Occipital lobe (tissue), 3 donors: ENCODE measurements at places on chromosomes 4 and X. TPM values are rescaled to one million over a fixed set of nuclear protein-coding genes. Genes with fewer than 3 reads are reported as not detected.

GRCh38 chr4:56480691-56481090 is 13.3 kb downstream of the SRP72 start:
- DNase-seq = no peak

GRCh38 chrX:63755892-63756291 is 29.1 kb downstream of the ARHGEF9 start:
- no peak for DNase-seq

Gene POF1B
- not detected for total RNA-seq

DNA sequence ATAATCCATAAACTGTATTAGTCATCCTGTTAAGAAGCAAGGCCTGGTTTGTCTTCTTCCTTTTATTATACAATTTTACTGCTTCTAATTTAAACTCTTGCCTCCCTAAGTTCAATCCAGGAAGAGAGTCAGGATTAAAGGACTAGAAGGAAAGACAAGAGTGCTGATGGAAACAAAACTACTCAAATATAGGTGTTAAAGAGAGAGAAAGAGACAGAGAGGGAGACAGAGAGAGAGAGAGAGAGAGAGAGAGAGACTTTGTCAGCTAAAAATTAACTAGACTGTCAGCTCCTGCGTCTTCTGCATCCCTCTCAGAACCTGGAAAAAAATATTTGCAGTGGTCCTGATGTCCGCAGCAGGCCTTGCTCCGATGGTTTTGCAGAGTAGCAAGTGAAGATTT is 13.5 kb upstream of the FGG start:
- no peak for DNase-seq

Gene ATRX
- total RNA-seq = 261 TPM

DNA sequence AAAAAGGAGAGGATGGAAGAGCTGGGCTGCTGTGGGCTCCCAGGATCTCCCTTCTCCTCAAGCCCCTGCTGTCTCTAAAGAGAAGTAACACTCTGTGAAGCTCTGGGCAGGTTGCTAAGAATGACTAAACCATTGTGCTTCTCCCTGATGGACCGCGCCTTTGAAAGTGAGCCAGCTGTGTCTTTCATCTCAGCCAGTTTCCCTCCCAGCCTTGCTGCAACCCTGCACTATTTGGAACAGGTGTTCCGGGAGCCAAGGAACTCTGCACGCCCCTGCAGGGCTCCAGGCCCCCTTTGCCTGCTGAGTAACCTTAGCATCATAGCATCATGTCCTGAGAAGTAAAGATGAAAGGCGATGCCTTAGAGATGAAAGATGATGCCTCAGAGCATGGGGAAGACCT is 39.7 kb downstream of the SMIM20 start:
- no peak for DNase-seq

Gene FAT4
- 95.3 TPM for total RNA-seq

GRCh38 chrX:56963377-56963776 is 32.0 kb downstream of the SPIN3 start:
- no peak for DNase-seq

- no peak for DNase-seq
Measured at GRCh38 chr4:26701786-26702227, 117.9 kb downstream of the TBC1D19 start.

Gene GPC4
- 2.5 TPM for total RNA-seq

Gene RLIM
- 128 TPM for total RNA-seq

DNA sequence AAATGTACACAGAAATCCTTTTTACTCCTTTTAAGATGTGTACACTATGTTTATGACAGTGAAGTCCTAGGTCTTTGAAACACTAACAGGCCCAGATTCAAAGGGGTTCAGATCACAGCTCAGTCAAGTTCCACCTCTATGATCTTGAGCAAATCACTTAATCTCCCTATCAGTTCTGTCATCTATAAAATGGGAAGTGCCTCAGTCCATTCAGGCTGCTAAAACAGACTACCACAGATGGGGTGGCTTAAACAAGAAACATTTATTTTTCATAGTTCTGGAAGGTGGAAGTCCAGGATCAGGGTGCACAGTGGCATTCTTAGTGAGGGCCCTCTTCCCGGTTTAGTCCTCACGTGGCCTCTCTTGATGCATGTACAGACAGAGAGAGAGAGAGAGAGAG is 117.1 kb downstream of the CORIN start:
- no peak for DNase-seq

Gene MFAP3L
- 13.9 TPM for total RNA-seq

DNA sequence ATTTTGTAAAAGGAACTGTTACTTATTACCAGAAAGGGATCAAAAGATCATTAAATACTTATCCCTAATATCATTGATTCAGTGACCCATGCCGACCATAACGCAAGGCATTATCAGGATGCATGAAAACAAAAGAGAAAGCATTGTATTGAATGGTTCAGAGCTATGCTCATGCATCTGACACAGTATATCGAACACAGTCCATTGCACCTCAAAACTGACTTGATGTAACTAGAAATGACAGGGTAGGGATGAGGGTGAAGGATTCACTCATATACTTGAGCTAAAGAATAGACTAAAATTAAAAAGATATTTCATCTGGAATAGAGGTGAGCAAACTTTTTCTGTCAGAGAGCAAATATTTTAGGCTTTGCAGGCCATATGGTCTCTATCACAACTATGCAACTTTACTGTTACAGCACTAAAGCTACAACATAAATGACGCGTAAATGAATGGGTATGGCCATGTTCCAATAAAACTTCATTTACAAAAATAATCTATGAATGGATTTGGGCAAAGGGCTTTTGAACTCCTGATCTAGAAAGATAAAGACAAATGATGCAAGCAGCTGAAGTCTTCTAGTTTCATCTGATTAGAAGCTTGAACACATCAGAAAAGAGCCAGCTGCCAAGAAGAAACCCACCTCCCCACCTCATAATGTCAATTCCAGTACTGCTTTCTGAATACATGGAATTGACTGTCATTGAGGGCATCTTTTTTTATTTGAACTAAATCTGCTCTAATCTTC is 12.9 kb upstream of the SPP1 start:
- DNase-seq = no peak

DNA sequence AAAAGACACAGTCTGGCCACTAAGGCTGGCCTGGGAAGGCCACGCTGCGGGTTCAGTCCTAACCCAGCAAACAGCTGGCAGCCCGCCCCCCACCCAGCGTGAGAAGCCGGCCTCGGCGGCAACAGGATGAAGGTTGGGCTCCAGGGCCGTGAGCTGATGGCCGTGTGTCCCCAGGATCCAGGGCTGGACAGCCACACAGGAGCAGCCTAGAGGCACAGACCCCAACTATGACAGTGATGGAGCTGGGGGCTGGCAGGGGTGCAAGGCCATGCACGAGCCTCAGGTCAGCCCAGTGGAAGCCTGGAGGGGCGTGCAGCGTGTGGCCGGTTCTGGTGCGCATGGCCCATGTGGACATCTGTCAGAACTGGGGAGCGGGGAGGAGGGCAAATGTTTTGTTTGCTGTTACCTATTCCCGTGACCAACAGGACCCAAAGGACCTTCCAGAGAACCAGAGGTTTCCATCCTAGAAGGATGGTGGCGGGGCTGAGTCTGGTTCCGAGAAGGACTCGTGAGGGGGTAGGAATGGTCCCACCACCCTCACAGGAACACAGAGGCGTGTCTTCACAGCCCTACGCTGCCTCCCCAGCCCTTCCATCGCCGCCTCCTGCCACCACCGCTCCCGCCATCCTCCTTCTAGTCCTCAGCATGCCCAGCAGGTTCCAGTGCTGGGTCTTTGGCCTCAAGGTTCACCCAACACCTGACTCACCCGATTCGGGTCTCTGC is 46.5 kb downstream of the ZFYVE28 start:
- DNase-seq = no peak

Gene FAM199X
- 88.1 TPM for total RNA-seq

GRCh38 chr4:33512397-33512796 is 2731.9 kb downstream of the ARAP2 start:
- DNase-seq = no peak

DNA sequence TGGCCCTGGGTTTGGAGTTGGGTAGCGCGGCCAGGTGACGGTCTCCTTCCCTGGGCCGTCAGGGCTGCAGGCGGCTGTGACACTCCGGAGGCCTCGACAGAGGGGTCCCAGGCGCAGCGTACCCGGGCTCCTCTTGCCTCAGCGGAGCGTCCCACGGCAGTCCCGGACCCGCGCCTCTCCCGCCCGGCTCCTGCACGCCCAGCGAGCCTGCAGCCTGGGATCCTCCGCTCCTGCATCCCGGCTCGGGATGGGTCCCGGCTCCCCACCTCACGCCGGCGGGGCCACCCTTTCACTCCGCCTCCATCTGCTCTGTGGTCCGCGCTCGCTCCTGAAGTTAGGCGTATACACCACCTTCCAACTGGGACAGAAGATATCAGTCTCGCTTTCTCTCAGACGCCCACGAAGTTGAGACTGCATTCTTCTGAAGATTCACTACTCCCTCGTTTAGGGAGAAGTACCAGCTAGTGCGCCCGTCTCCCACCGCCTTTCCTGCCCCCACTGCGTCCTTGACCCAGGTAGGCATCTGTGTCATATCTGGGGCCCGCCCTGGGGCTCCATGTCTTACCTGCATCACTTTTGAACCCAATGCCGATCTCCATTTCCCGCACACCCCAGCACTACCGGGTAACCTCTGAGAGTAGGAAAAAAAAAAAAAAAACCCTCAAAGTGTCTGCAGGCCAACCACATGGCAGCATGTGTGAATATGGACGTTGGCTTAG is 32.3 kb upstream of the KDR start:
- DNase-seq = no peak

DNA sequence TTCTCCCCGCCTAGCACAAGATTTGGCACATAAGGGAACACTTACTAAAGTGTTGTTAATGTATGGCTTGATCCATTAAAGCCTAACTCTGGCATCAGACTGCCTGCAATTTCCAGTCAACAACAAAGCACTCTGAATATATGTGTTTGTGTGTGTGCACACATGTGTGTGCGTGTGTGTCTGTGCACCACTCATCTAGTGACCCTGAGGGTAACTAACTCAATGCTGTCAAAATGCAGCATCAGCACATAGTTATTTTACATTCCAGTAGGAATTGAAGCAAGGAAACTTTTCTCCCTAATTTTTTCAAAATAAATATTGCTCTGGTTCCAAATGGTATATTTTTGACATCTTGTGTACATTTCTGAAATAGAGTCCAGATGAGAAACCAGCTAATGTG is 94.4 kb downstream of the SHROOM4 start:
- no peak for DNase-seq

DNA sequence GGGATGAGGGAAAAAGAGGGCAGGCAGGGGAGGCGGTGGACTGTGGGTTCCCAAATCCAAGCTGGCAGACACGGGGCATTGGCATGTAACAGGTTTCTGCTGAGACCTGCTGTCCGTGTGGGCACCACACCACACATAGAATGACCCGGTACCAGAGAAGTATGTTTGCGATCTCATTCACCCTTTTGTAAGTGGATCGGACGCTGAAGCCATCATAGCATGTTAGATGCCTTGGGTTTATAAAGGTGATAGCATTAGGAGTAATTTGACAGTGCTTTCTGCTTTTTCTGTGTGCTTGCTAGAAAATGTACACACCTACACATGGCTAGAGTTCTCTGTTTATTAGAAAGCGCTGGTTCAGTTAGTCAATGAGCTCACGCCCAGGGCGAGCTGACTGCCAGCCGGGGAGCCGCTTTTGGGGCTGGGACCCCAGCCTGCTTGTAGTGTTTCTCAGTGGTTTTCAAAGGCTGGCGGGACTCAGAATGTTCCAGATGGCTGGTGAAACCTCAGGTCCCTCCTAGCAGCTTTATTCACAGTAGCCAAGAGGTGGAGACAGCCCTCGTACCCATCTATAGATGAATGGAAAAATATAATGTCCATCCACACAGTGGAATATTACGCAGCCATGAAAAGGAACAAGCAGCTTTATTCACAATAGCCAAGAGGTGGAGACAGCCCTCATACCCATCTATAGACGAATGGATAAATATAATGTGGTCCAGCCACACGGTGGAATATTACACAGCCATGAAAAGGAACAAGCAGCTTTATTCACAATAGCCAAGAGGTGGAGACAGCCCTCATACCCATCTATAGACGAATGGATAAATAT is 579 bp downstream of the IL3RA start:
- no peak for DNase-seq

- DNase-seq = no peak
Measured at GRCh38 chr4:105496899-105497298, 23.0 kb upstream of the PPA2 start.

GRCh38 chr4:5784021-5784420 is 73.0 kb downstream of the EVC start:
- DNase-seq = no peak

DNA sequence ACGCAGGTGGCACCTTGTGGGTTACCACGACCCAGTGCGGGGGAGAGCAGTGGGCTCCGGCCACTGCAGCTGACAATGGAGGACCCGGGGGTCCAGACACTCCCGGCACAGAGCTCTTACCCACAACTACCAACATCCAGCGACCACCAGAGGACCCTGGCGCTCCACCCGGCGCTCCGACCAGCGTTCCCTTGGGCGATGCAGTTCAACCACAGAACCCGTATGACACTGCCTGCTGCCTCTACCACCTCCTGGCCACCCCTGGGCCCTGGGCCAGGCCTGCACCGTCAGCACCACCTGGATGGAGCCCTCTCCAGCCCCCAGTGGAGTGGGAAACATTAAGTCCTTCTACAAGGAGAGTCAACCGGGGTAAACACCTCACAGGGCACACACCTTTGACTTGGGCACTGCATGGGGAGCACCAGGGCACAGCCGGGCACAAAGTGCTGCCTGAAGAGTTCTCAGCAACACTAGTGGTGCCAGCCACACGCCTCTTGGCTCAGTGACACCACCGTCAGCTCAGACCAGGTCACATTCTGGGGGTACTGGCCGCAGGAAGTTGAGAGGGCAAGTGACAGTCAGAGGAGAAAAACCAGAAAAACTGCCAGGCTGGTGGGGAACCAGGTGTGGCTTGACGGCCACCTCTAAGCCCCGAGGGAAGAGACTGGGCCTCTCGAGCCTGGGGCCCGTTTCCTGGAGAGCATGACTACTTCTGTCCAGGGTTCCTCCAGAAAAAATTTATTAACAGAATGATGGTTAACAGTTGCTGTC is 2.6 kb downstream of the CTBP1 start:
- no peak for DNase-seq

- DNase-seq = no peak
Measured at GRCh38 chr4:87058356-87059073, 123.7 kb downstream of the AFF1 start.

Gene USP26
- not detected for total RNA-seq

Gene TLL1
- total RNA-seq = 0.78 TPM

GRCh38 chrX:23012636-23013035 is 12.9 kb downstream of the DDX53 start:
- DNase-seq = no peak

DNA sequence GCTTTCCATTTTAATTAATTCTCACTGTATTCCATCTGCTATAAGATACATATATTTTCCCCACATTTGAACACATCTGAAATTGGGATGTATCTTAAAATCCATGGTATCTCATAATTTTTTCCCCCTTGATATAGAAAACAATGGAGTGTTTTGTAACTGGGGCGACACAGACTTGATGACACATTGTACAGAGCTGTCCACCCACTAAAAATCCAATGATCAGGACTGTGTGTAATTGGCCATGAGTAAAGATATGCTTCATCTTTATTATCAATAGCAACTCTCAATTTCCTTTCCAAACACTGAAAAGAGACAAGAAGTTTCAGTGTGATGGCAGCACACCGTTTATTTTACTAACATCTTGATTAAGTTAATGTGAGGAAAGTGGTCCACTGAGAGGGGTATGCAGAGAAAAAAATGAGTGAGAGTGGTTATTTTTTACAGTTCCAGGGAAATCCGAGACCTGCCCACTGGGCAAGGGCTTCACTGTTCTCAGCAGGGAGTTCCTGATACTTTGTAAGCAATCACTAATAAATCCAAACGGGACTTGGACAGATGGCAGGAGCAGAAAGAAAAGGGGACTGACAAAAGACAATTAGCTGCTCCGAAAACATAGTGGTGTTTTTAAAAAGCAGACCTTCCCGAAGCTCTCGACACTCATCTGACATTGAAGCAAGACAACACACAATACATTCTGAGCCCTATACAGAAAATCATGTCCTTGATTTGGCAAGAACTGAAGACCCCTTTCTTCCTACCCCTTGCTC is 149.4 kb downstream of the TSPAN5 start:
- no peak for DNase-seq
